ENCODE measurements at places on chromosomes 3 and 15.
A peak's percentile ranks its signal among the peaks of the same experiment; 100 is the strongest.

GRCh38 chr3:47399531-47400270, 18.9 kb downstream of the PTPN23 start:
- no peak for DNase-seq

GRCh38 chr3:119700269-119700919, 2.4 kb upstream of the CFAP91 start:
- DNase-seq: peak; percentile 2

DNA sequence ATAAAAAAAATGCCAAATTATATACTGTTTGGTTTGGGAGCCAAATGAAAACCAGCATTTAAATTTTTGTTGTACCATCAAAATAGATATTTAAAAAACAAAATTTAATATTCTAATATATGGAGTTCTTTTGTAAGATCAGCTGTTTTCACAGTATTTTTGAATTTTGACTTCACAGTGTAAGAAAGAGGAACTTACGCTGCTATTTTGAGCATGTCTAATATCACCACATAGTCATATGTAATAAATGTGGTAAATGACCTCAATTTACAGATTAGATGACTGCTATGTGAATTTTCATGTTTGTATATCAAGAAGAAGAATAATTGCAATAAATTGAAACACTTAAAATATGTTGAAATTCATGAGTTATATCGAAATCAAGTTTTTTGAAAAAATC, 189.6 kb downstream of the ARRDC4 start:
- no peak for DNase-seq

DNA sequence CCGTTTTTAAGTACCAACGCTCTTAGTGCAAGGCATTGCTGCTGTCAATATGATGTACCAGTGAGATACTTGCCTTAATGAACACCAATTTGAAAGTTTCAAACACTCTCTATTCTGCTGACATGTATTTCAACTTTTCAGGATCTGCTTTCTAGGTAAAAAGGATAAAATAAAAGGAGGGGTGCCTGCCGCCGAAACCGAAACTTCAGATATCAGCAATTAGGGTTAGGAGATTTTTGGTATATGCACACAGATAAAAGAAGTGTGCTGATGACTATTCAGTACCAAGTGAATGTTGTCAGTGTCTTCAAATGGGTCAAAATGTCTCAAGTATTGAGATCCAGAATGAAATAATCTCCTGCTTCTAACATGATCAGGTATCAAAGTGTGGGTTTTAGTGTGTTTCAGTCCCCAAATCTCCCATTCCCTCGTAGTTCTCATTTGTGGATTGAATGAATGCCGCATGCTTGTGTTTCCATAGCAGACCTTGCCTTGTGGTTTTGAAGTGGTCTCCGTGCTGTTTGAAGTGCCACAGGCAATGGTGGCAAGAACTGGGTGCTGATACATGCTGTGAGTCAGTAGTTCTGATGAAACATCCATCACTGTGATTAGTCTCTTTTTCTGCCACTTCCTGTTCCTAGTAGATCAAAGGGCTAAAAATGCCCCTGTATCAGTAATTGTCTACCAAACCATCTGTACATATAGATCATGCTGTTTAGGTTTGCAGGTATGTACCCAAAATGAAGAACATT, 22.5 kb downstream of the CHST14 start:
- peak; percentile 66 for DNase-seq

GRCh38 chr3:170476291-170476690, 57.6 kb downstream of the CLDN11 start:
- no peak for DNase-seq
